ENCODE measurements at places on chromosomes 11 and 22.

GRCh38 chr11:62062223-62062861 is 61.5 kb upstream of the INCENP start:
- no peak for DNase-seq

GRCh38 chr22:28831140-28832072 is 31.0 kb upstream of the XBP1 start:
- DNase-seq = no peak

GRCh38 chr11:120389693-120390584 is 53.7 kb downstream of the ARHGEF12 start:
- DNase-seq = no peak

DNA sequence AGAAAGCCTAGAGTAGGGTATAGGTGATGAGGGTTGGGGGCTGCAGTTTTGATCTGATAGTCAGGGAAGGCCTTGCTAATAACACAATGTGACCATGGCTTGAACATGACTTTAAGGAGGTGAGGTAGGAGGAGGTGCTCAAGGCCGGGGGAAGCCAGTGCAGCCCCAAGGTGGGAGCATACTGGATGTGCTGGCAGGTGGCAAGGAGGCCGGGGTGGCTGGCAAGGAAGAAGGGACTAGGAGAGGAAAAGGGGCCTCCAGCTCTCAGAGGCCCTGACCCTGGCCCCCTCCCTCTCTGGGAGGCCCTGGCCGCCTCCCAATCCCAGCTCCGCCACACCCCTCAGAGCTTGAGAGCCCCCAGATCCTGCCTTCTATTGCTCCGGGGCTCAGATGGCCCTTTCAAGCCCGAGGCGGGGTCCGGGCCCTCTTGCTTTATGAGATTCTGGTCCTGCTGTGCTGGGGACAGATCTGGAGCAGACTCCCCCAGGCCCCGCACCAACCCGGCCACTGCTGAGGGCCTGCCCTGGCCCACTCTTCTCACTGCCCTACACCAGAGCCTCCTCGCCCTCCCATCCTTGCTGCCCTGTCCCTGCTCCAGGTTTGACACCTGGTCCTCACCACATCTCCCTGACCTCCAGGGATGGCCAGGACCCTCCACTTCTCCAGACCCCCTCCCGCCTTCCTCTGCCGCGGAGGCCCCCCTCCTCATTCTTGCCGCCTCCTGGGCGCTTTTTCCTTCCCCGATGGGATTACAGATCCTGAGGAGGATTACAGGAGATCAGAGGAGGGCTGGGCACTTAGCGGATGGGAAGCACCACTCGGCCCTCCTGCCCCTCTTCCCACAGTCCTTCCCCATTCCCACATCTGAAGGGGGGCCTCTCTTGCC is 1.8 kb downstream of the PITPNM1 start:
- DNase-seq = no peak

DNA sequence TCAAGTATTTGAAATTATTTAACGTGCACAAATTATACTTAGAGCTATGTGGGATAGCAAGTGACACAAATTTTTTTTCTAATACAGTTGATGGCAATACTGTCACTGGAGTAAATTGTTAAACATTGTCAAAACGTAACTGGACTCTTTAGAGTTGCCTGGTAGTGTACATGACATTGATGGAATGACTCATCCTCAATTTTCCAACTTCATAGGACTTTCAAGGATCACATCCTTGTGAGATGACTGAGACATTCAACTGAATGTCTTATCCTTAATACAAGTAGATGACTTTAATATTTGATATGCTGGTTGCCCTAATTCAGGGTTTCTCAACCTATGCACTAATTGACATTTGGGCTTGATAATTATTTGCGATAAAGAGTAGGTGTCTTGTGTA is 310.0 kb downstream of the SWAP70 start:
- DNase-seq = no peak

DNA sequence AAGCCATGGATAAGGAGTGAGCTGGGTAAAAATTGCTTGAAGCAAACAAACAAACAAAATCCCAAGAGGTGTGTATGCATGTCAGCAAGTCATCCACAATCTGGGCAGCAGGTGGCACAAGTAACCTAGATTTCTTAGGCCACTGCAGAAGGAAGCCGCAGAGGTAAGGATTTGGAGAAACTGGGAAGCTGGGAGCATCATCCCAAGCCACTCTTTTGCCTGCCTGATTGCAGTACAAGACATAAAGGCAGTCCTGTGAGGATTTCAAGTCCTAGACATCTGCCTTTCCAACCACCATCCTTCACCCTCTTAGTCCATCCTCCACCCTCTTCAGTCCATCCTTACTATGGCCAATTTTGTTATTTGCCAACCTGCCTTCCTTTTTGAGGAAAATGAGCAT is 67.2 kb upstream of the BMAL1 start:
- peak; percentile 16 for DNase-seq

GRCh38 chr22:38775656-38776055 is 18.3 kb downstream of the DNAL4 start:
- no peak for DNase-seq

GRCh38 chr11:133234883-133235282 is 297.4 kb downstream of the OPCML start:
- DNase-seq = no peak

- DNase-seq = no peak
Observed at GRCh38 chr11:117510646-117511045, 183.0 kb downstream of the CEP164 start.

DNA sequence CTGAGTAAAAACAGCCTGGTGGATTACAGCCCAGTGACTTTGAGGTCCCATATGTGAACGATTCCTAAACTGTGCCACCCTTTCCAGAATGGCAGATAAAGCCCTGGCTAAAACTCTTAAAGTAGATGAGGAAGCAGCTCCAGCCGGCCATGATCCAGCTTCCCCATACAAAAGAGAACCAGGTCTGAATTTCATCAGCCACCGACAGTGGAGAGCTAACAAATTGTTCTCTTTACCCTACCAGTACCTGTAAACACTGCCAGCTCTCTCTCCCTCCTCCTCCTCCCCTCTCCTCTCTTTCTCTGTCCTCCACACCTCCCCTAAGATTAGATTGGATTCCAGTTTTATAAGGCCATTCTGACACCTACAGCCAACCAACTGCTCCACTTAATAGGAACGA is 176.9 kb downstream of the DSCAML1 start:
- DNase-seq = no peak

DNA sequence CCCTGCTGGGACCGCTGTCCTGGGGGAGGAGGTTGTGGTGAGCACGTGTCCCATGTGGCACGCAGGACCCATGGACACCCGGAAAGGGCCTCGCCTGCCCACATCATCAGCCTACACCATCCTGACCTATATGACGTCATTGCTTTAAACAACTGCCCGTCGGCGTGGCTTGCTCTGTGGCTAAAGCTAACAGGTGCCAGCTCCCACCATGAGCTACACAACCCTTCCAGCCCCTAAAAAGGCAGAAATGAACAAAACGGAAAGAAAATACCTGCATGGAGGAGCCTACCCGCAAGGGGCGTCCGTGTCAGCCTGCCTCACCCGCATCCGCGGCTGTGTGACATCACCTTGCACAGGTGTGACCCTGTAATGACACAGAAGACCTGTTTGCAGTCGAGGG is 481.8 kb downstream of the BRD1 start:
- DNase-seq = no peak

- no peak for DNase-seq
Observed at GRCh38 chr11:123301013-123301591, 106.1 kb upstream of the CLMP start.

- no peak for DNase-seq
Observed at GRCh38 chr11:70478166-70478890, 80.0 kb downstream of the CTTN start.

DNA sequence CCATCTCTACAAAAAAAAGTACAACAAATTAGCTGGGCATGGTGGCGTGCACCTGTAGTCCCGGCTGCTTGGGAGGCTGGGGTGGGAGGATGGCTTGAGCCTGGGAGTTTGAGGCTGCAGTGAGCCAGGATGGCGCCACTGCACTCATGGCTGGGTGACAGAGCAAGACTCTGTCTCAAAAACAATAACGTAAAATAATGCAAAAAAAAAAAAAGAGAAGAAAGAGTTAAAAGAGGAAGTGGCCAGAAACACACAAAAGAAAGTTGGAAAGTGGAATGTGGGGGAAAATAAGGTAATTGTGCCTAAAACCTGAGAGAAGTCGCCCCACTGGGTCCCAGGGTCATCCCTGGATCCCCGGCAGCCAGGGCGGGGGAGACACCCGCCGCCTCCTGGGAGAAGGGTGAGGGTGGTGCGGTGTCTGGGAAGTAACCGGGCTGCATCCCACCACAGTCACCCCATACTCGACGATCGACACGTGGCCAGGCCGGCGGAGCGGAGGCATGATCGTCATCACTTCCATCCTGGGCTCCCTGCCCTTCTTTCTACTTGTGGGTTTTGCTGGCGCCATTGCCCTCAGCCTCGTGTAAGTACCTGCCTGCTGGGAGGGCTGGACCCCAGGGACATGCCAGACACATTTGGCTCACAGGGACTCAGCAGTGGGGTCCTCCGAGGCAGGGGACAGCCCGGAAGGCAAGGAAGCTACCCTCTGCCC is 8.1 kb downstream of the UPK3A start:
- DNase-seq = no peak

All from activated naive CD8-positive, alpha-beta T cell treated with anti-CD3 and anti-CD28 coated beads, Interleukin-2, amount 50 U/mL, for 24 hours (primary cell).